NT2/D1 (cell line): ENCODE measurements at places on chromosomes 7 and 10.

- no peak for DNase-seq
Measured at GRCh38 chr10:99975106-99975829, 34.5 kb downstream of the DNMBP start.

DNA sequence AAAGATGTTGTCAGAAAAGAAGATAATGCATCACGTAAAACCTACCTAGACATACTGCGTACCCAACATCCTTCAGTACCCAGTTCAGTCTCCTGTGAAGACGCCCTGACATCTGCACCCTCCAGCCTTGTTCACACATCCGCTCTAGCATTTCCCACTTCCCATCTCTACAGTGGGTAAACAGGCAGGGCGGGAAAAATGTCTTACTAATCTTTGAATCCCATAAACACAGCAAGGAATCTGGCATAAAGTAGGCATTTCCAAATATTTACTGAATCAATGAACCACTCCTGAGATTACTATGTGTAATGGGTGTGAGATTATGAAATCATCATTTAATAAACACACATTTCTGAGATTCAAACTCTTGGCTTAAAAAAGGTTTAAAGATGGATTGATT is 132.8 kb downstream of the GLI3 start:
- no peak for DNase-seq

DNA sequence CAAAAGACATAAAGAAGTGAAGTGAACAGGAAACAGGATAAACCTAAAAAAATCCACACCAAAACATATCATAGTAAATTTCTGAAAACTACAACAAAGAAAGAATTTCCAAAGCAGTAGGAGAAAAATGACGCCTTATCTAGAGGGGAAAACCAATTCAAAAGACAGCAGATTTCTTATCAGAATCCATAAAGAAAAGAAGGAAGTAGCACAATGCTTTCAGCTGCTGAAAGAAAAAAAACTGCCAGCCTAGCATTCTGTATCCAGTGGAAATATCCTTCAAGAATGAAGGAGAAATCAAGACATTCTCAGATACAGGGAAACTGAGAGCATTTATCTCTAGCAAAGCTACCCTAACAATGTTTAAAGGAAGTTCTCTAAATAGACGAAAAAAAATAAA is 37.8 kb downstream of the PDLIM1 start:
- no peak for DNase-seq

GRCh38 chr7:157002819-157003421 is 7.5 kb downstream of the MNX1 start:
- DNase-seq = no peak

DNA sequence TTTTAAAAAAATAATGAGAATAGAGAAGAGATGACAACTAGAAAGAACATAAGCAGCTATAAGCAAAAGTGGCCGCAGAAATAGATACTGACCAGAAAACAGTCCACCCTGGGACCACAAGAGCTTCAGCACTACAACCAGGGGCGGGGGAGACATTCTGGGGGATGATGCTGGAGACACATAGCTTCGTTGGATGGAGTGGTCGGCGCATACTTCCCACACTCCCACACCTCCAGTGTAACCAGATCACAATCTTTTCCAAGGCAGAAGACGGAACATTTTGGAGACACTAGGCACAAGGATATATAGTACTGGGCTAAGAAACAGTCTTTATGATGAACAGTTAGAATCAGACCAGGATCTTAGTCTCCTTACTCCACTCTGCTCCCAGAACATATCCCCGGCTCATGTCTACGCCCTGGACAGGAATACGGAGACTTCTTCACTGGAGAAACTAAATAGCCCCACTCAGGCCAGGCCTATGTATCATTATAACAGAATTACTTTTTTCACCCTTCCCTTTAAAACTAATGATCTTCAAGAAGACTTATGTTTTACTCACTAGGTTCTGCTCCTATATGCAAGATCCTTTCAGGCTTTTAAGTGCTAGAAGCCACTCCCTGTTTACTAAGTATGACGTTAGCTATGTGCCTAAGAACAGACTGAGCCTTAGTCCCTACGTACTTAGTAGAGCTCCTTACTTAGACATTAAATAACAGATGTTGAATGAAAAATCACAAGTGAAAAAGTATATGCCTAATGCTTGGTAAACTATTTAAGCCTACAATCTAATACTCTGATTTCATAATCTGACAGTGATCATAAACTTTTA is 169.6 kb downstream of the SRPK2 start:
- no peak for DNase-seq

DNA sequence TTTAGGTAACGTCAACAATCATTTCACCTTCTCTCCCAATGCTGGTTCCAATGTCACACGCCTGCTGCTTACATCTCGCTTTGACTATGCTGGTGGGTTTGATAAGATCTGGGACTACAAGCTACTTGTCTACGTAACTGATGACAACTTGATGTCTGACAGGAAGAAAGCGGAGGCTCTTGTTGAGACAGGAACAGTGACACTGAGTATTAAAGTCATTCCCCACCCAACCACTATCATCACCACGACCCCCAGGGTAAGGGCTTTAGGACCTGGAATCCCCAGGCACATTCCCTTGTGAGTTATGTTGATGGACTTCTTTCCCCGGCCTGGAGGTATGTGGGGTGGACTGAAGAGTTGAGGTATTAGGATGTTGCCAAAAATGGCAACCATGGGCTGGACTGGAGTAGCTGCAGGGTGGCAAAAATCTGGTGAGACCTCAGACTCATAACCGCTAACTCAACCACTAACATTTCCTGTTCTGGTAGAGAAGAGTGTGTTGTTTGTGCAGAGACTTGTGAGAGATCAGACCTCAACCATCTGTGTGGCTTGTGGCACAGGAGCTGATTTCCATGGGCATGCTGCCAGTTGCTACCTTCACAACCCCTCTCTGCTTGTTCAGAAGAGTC is 59.2 kb downstream of the CDHR3 start:
- no peak for DNase-seq
